ENCODE measurements at places on chromosomes 12 and 14. TPM values are rescaled to one million over a fixed set of nuclear protein-coding genes. Genes with fewer than 3 reads are reported as not detected.
A peak's percentile ranks its signal among the peaks of the same experiment; 100 is the strongest.

DNA sequence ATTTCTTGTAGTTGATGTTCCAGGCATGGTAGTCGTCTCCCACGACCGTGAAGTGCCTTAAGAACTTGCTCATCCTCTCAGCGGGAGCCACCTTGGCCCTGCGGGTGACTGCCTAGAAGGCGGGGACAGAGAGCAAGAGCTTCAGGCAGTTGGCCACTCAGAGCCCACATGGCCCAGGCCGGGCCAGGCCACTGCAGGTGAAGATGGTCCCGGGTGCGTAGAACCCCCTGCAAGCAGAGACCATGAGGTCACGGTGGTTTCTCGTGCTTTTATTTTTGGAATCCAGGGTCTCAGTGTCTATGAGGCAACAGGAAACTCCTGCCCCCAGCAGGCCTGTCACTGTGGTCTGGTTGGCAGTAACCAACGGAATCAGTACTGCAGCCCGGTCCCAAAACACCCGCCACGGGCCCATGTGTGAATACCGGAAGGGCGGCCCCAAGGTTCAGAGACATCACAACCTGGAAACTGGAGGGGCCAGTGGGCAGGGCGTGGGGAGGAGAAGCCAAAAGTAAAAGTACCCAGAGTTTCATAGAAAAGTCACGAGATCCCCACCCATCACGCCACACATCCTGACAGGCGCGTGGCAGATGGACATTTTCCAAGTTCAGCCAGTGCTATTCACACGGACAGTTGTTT is 27.5 kb downstream of the HVCN1 start:
- no peak for DNase-seq

DNA sequence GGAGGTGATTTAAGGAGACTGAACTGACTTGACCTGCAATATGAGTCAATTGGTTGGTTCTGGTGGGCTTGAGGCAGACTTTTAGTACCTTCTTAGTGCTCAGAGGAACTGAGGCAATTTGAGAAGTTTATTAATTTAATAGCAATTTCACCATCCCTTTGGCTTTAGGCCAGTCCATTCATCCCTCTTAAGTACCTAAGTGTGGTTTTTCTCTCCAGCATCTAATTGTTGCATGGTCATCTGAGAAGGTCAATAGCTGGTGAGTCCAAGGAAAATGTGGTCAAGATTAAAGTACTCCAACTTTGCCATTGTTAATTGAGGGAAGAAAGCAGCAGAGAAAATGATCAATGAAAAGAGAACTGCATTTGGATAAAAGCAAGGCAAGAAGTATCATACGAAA is 115.4 kb upstream of the DYRK2 start:
- peak; percentile 12 for DNase-seq

GRCh38 chr14:38808734-38809455 is 294.1 kb downstream of the SEC23A start:
- DNase-seq = peak; percentile 1

GRCh38 chr14:82419933-82420332 is 886.3 kb upstream of the SEL1L start:
- no peak for DNase-seq

GRCh38 chr12:4270831-4271716 is 2.5 kb upstream of the CCND2 start:
- no peak for DNase-seq

Gene RNF212B
- not detected for total RNA-seq

Gene PLBD1
- total RNA-seq = not detected

Gene HPD
- not detected for total RNA-seq

Gene RHOJ
- not detected for total RNA-seq

Gene POTEM
- total RNA-seq = not detected

Gene TSPAN31
- total RNA-seq = 30.9 TPM

All from MCF 10A (cell line).